ENCODE measurements at places on chromosomes 16 and 17.

DNA sequence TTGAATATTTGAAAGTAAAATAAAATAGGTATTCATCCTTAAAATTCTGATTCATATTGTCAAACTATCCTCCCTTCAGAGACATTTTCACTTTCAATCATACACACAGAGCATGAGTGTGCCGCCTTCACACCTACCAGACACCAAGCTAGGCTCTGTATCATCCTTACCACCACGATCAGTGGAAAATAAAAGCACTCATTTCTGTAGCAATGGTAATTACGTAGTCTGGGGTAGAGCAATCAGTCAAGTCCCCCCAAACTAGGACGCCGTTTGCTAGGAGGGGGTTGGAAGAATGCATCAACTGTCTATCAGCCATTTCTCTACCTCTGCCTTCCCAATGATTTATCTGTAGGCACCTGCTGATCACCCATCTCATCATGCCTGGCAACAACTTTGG is 84.6 kb upstream of the GRIN2A start:
- no peak for DNase-seq

DNA sequence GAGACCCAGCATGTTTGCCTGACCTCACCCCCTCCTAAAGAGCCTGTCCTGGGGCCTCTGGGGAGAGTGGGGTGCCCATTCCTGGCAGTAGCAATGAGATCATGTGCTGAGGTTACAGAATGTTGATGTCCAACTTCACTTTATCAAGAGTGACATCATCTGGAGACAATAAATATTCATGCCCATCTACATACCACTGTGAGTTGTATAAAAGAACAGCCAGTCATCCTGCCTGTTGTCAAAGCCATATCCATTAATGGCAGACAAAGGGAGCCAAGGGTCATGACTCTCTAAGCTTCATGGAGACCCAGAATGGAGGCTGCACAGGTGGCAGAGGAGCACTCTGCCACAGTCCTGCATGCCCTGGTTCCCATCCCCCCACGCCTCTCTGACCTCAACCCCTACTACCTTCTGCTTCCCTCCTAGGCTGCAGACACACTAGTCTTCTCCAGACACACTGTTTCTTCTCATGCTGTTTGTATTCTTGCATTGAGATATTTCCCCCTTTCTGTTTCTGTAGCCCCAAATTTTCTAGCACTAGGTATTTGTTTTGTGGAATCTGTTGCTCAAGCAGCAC is 27.1 kb downstream of the SHISA6 start:
- no peak for DNase-seq

GRCh38 chr16:12195296-12195695 is 218.8 kb downstream of the SNX29 start:
- DNase-seq: no peak

DNA sequence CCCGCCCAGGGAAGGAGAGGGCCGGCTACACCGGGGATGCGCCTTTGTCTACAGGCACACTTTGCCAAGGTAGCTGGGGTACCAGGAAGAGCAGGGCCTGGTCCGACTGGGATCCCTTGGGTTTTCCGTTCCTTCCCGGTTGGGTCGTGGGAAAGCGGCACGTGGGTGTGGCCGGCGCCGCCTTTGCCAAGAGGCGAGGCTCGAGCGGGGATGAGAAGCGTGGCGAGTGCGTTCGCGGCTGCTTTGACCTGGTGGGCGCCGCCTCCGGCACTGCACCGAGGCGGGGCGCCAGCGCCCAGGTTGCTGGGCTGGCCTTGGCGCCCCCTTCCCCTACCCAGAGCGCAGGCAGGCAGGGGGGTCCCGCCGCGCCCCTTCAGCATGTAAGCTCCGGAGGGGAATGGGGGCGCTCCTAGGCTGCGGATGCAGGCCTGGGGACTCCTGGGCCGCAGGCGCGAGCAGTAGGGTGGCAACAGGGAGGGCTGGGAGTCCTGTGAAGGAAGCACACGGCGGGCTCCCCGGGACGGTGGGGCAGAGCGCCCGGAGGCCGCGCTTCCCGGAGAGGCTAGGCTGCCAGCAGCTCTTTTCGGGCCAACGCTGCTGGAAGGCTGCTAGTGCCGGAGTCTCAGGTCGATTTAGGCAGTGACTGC is 2.0 kb downstream of the HAS3 start:
- no peak for DNase-seq
